Epithelial cell of umbilical artery (primary cell): ENCODE measurements at places on chromosomes 11 and 22. TPM values are rescaled to one million over a fixed set of nuclear protein-coding genes. Genes with fewer than 3 reads are reported as not detected.

CREB3L1 gene
- 0.32 and 1.2 TPM in 2 replicates for total RNA-seq

PRRG4 gene
- under 0.01 and 0.15 TPM in 2 replicates for total RNA-seq

TPBGL gene
- total RNA-seq: under 0.01 TPM in 1 of 2 replicates, not detected in the other

NAV2 gene
- total RNA-seq: 2.6 and 4.9 TPM in 2 replicates

PATE4 gene
- not detected in 2 replicates for total RNA-seq

POLD3 gene
- total RNA-seq: 9.7 and 15.2 TPM in 2 replicates

RIC3 gene
- total RNA-seq: not detected in 2 replicates

FAM227A gene
- total RNA-seq: 2.9 and 4.6 TPM in 2 replicates

VSIG2 gene
- total RNA-seq: 0.46 TPM in 1 of 2 replicates, not detected in the other

SF1 gene
- total RNA-seq: 65.6 and 72.6 TPM in 2 replicates

TSKU gene
- 3.6 and 5.8 TPM in 2 replicates for total RNA-seq

MUC6 gene
- not detected in 2 replicates for total RNA-seq

GLB1L2 gene
- total RNA-seq: 0.32 and 0.76 TPM in 2 replicates

CECR2 gene
- 1.9 and 3.3 TPM in 2 replicates for total RNA-seq

DCDC1 gene
- under 0.01 TPM in 1 of 2 replicates, not detected in the other for total RNA-seq

SCT gene
- total RNA-seq: not detected in 2 replicates

GRAMD1B gene
- 2.3 and 4.1 TPM in 2 replicates for total RNA-seq

MYOD1 gene
- total RNA-seq: not detected in 2 replicates

STT3A gene
- 165 and 235 TPM in 2 replicates for total RNA-seq
